ENCODE measurements at places on chromosomes 7 and 10.

DNA sequence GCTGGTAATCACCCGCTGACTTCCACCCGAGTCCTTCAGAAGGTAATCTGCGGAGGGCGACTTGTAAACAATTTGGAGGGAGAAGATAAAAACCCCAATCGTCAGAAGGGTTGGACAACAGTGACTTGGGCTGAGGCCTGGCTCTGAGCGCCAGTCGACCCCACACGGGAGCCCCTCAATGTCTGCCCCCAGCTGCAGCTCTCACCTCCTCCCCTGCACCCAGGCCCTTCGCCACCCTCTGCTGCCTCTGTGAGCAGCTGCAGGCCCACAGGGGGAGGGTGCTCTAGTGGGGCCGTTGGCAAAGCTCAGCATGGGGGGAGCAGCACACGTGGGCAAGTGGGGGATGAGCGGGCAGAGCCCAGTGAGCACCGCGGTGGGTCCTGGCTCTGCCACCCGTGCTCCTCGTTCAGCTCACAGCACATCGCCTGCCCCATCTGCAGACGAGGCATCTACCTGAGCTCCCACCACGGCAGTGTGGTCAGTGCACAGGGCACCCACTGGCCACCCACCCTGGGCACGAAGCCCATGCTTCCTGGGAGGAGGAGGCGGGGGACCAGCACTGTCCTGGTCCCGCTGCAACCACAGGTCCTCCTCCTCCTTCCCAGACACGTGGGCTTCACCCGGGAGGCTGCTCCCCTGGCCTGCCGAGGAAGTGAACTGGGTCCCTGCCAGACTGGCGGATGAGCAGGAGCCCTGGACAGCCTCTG is 280.5 kb downstream of the ELFN1 start:
- no peak for DNase-seq

- no peak for DNase-seq
Observed at GRCh38 chr7:17144322-17144721, 154.1 kb upstream of the AHR start.

DNA sequence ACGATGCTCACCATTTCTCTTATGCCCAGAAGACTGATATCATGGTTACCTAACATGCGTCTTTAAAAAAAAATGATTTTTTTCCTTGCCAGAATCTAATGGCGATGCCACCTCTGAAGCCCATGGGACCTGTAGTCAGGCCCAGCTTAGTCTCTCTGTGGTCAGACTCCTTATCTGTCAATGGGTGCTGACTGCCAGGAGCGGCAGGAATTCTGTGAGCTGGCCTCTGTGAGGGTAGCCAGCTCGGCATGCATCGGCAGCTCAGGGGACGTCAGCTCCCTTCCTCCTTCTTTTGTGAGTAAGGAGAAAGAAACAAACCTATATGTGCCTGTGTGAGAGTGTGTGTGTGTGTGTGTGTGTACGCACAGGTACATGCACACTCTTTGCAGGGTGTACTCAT is 49.9 kb upstream of the ZRANB1 start:
- no peak for DNase-seq

DNA sequence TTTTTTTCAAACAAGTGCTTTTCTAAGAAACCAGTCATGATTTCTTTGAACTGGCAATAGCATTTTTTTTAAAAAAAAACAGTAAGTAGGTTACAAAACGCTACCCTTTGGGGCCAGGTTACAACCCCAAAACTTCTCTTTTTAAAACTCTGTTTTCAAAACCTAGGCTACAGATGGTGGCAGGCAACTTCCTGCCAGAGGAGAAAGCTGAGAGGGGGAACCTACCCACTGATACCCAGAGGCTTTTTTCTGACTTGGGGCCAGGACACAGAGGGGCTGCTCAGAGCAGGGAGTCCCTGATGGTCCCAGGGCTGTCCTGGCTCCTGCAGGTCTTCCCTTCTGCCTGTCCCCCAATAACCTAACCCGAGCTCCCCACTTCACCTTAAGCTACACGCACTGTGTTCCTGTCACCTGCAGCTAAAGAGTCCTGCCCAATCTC is 6.9 kb downstream of the STN1 start:
- DNase-seq: no peak

DNA sequence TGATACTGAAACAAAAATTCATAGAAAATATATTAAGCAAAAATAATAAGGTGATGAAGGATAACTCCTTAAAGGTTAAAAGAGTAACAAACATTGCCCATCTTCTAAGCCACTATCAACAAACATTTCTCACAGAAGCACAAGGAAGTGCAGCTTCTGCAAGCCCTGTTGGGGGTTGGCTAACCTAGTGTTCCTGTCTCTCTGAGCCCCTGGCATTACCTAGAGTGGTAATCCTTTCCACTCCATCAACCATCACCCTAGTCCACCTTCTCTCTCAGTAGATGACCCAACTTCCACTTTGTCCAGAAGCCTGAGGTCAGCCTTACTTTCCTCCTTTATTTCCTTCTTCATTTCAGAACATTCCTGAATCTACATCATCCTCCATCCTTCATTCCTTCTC is 59.7 kb downstream of the HIPK2 start:
- no peak for DNase-seq

GRCh38 chr7:116782177-116782711 is 80.1 kb upstream of the CAPZA2 start:
- DNase-seq: no peak

GRCh38 chr7:98097042-98097645 is 9.5 kb upstream of the LMTK2 start:
- DNase-seq: no peak

DNA sequence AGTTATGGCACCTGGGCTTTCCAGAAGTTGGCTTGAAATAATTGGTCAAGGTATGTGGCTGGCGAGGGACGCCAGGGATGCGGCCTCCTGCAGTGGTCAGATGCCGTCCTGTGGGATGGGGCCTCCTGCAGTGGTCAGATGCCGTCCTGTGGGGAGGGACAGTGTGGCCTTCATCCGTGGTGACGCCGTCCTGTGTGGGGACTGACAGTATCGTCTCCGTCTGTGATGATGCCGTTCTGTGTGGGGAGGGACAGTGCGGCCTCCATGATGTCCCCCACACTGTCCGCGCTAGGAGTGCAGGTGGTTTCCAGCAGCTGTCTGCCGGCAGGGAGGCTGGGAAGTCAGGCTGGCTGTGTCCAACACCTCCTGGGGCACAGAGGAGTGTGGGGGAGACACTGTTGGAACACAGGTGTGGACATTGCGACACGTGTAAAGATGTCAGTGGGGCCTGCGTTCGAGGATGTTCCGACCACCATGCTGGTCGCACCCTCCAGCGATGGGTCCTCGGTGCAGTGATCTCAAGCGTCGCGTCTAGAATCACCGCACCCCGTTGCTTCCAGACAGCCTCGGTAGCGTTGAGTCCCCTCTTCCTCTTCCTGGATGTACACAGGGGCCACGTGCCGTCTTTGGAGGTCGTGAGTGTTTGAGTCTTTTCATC is 52.6 kb downstream of the INPP5A start:
- DNase-seq: no peak

- DNase-seq: no peak
Observed at GRCh38 chr7:22989643-22990587, 24.0 kb downstream of the HYCC1 start.
